ENCODE measurements at places on chromosomes 6 and 20.
A peak's percentile ranks its signal among the peaks of the same experiment; 100 is the strongest.

- no peak for DNase-seq
These were observed 24.6 kb downstream of the USP45 start for GRCh38 chr6:99490608-99491007.

DNA sequence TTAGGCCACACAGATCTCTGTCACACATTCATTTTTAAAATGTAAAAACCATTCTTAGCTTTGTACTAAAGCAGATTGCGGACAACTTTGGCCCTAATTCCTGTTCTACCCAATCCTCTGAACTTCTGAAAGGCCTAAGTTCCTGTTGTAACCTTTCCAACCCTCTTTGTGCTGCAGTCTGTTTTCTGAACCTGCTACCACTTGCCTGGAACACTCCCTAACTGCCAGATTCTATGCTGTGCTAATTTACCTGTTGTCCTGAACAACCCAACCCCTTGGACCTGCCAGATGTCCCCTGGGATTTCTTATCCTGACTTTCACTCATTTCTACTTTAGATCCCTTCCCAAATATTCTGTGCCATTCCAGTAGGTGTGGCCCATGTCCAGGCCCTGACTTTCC is 398.7 kb downstream of the ZFAND3 start:
- no peak for DNase-seq

GRCh38 chr6:150313781-150314180 is 55.0 kb upstream of the IYD start:
- DNase-seq = no peak

- no peak for DNase-seq
These were observed 58.9 kb downstream of the TMEM200A start for GRCh38 chr6:130424710-130425109.

DNA sequence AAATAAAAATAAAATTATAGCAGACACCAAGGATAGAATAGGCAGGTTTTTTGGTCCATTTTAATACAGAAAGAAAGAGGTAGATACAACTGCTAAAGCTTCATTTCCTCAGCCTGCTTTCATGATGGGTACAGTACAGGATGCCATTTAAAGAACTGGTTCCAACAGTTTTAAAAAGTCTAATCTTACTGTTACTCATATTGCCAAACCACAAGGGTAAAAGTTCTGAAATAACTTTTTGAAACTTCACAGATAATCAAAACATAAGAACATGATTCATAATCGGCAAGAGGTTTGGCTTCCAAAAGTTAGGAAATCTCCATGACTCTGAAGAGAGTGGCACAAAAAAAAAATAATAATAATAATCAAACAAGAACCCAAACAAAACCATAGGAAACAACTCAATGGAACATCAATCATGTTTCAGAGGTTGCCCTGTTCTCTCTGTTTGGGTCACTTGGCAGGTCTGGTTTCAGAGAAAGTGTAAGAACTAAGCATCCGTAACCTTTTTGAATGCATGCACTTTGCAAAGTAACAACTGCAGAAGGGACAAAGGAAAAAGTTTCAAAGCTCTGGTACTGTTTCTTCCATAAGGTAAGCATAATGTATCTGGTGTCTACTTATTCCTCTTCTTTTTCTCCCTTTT is 79.7 kb downstream of the SMLR1 start:
- DNase-seq = peak; percentile 33

DNA sequence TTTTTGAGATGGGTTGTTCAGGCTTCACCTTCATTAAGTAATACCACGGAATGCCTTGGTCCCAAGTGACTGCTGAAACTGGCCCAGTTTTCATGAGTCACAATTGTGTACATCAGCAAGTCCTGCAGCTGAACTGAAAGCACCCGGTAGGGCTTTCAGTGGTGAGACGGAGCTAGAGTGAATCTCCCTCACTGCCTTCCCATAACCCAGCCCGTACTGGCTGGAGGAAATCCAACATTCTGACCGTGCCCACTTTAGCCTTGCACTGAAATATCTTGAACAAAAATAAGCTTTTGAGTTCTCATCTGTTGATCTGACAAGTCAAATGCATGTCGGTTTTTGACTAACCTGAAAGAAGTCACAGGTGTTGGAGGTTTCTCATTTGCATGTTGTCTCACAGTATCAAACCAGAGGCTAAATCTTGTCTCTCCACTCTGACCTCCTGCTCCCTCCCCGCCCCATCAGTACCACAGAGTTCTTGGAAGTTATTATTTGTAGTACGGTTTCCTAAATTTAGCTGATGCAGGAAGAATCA is 35.9 kb downstream of the DUSP22 start:
- peak; percentile 73 for DNase-seq

- no peak for DNase-seq
These were observed 7.9 kb downstream of the TUBB start for GRCh38 chr6:30727920-30728553.

GRCh38 chr6:165984729-165985275 is 182.8 kb downstream of the TBXT start:
- DNase-seq = no peak

GRCh38 chr6:76533661-76534060 is 461.2 kb upstream of the IMPG1 start:
- DNase-seq = no peak

GRCh38 chr20:18289306-18289705 is 979 bp downstream of the ZNF133 start:
- DNase-seq = no peak

DNA sequence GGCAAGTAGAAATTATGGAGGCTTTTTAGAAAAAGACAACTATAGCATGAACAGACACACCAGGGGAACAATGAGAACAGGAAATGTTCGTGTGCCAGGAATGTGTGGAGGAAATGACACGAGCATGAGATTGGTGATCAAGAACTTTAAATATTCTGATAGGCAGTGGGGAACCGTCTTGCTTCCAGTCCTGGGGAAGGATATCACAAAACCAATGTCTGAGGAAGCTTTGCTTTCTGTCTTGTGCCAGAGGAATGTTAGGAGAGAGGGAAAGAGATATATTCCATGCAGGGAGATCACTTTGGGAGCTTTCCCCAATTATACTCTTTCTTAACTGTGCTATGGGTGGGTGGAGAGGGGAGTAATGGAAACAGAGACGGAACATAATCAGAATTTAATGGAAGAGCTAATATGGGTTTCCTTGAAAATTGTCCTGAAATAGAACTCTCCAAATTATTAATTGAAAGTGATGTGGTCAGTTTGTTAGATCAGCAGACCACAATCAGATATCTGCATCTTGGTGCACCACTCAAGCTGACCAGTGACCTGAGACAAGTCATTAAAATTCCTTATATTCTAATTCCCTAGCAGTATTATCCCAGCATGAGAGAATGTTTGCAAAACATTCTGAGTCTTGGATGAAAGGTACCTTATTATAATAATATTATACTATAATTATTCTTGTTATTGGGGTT is 178.2 kb downstream of the SOX4 start:
- DNase-seq = no peak

DNA sequence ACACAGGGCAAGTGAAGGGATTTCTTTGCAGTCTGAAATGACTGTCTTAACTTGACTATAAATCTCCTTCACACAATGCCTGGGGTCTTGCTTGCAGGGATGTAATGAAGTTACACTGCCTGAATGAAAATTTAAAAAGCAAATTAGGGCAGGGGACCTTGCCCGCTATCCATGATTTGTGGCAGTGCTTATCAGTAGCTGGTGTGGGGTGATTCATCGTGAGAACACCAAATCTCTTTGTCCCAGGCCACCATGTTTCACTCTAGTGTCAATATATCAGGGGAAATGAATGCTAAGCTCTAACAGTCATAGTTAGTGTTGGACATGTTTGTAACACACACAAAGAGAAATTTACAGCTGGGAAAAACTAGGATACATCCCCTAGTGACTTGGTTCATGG is 713.7 kb upstream of the EPHA7 start:
- DNase-seq = no peak

GRCh38 chr6:118562959-118563358 is 14.9 kb downstream of the PLN start:
- DNase-seq = no peak

DNA sequence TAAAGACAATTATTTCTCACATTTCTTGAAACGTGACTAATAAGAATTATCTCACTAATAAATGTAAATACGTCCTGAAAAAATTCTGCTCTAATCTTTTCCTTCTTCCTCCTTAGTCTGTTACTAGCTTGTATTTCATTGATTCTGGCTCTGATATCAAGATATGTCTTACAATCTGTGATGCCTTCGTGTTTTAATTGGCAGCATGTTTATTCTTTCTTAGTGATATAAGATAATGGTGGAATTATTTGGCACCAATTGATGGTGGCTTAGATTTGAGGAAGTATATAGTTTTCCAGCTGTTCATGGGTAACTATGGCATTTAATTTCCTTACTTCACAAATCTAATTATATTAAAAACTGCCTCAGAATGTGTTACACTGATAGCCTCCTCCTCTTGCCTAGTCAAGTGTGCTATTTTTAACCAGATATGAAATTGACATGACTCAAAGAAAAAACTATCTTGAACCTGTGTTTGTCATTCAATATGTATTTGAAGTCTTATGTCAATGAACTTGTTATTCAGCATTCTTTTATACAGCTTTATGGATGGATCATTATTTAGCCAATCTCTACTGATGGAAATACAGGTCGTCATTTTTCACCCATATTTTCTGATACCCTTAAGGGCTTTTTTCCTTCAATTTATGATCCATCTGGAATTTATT is 5.3 kb downstream of the CCNC start:
- DNase-seq = no peak

GRCh38 chr6:159608961-159609651 is 83.9 kb downstream of the SOD2 start:
- peak; percentile 16 for DNase-seq

- no peak for DNase-seq
These were observed 77.1 kb downstream of the STMND1 start for GRCh38 chr6:17178754-17179529.

DNA sequence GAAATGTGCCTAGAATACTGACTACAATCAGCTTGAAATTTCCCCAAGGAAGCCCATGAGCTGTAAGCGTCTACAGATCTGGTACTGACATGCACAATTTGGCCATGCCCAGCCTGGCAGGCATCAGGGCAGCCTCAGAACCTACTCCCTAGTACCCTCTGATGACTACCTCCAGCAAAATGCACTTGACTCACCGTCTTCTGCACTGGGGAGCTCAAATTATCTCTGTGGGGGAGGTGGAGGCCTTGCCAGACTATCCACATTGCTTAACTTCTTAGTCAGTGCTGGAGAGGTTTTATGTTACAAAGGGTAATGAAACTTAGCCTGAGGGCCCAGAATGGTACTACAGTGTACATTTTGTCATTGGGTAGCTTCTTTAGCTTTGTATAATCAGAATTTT is 126.0 kb upstream of the ADGRF1 start:
- no peak for DNase-seq

GRCh38 chr6:56393615-56394612 is 146.5 kb upstream of the COL21A1 start:
- DNase-seq = no peak

- DNase-seq = no peak
These were observed 78.7 kb downstream of the CDH26 start for GRCh38 chr20:60036746-60037499.

- no peak for DNase-seq
These were observed 40.2 kb downstream of the INSM1 start for GRCh38 chr20:20407891-20408805.

GRCh38 chr20:63325554-63326313 is 32.7 kb downstream of the COL20A1 start:
- no peak for DNase-seq

- DNase-seq = no peak
These were observed 1.6 kb upstream of the ARMC2 start for GRCh38 chr6:108846628-108847027.

DNA sequence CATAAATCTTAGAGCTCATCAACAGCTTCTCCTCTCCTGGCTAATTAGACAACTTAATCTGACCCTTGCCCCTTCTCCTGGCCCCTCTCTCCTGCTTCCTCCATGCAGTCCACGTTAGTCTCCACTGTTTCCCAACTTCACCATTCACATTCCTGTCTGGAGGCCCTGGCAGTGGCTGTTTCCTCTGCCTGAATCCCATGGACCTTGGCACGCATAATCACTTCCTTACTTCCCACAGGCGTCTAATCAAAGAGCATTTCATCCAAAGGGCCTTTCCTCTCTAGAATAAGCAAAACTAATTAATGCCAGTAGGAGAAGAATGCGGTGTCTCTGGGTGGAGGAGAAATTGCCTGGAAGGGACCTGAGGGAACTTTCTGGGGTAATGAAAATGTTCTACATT is 16.4 kb upstream of the XRN2 start:
- DNase-seq = no peak

GRCh38 chr6:160919723-160920440 is 71.7 kb upstream of the MAP3K4 start:
- DNase-seq = no peak

GRCh38 chr6:150565945-150566344 is 33.7 kb upstream of the PLEKHG1 start:
- no peak for DNase-seq

- no peak for DNase-seq
These were observed 25.3 kb downstream of the NTSR1 start for GRCh38 chr20:62733891-62734290.

GRCh38 chr6:163984124-163984936 is 569.8 kb downstream of the QKI start:
- no peak for DNase-seq

- DNase-seq = no peak
These were observed 105.2 kb downstream of the TFAP2A start for GRCh38 chr6:10309457-10310329.

DNA sequence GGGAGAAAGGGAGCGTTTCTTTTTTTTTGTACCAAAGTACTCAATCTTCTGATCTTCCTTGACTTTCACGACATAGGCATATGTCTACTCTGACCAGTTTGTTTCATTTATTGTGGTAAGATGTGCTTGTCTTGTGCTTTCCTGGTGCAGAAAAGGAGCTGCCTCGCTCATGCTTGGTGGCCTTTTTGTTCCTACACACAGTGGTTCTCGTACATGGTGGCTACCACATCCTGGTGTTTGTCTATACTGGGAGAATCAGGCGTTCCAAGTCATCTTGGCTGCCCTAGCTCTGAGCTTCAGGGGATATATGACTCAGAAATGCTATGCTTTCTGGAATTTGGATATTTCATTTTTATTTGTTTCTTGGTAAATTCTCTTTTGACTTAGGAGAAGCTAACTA is 31.8 kb downstream of the MYB start:
- peak; percentile 55 for DNase-seq

GRCh38 chr20:60694763-60695162 is 557.3 kb upstream of the CDH4 start:
- DNase-seq = peak; percentile 33

DNA sequence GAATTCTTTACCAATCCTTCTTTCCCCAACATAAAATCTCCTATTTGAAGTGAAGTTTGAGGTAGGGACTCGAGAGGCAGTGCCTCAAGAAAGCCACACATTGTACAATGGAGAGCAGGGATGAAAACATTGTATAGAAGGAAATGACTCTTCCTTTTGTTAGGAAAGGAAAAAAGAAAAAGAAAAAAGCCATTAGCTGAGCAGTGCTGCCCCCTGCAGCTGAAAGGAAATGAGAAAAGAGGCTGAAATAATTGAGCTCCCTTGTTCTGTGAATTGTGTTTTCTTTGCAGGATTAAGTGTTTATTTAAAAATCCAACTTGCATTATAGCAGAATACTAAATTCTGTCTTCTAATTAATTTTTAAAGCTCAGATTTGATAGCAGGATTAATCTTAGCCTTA is 162.9 kb upstream of the SASH1 start:
- no peak for DNase-seq
